ENCODE measurements at places on chromosomes 2 and 18.

- no peak for DNase-seq
These were observed 185.6 kb downstream of the RIT2 start for GRCh38 chr18:42929857-42930256.

- no peak for DNase-seq
These were observed 90.8 kb downstream of the WDSUB1 start for GRCh38 chr2:159195697-159196096.

GRCh38 chr2:231429152-231429551 lies 33.6 kb downstream of the B3GNT7 start:
- no peak for DNase-seq

- no peak for DNase-seq
These were observed 51.0 kb upstream of the BCL2L11 start for GRCh38 chr2:111069722-111070121.

GRCh38 chr18:48216639-48217257 lies 192.4 kb downstream of the ZBTB7C start:
- no peak for DNase-seq

- DNase-seq: no peak
These were observed 212.7 kb downstream of the AGAP1 start for GRCh38 chr2:235706506-235706905.

DNA sequence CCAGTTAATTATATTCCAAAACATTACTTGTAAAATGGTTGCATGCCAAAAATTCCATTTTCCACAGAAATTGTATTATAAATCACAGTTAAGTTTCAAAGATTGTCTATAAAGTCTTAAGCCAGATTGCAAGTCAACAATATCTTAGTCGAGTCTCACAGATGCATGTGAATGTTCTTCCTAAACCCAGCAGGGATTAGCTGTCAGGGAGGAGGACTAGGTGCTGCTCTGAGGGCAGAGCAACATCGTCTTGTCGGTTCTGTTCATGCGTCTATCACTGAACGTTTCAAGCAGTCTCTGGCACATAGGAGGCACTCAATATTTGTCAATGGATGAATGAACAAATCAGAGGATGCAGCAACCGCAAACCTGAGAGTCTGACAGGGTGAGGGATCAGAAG lies 27.0 kb downstream of the EPB41L3 start:
- no peak for DNase-seq

- no peak for DNase-seq
These were observed 16.0 kb downstream of the CYRIA start for GRCh38 chr2:16649353-16650286.

DNA sequence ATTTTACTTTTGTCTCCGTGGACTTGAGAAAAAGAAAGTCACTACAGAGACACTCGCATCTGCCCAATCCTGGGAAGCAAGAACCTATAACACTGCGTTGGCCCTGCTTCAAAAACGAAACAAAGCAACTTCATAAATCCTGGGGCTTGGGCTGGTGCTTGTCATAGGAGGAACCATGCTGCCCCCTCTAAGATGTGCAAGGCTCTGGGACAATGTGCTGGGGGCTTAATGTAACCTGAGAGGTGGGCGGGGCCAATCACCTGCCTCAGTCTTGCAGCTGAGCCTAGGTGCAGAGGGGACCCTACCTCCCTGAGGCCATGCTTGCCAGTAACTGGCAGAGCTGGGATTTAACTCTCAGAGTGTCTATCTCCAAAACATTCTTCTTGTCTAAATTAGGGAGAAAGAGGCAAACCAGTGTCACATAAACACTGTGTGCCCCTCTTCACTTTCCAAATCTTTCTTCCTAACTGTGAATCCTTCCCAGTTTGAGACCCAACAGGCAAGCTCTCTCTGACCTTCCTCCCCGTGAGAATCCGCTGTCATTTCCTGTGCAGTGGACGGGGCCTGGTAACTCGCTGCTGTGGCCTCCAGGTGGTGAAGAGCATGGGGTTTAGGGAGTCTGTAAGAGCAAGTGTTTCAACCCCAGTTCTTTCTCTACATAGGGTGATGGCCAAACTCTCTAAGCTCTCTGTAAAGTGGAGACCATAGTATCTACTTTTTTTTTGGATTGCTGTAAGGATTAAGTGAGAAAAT lies 115.1 kb downstream of the ACKR3 start:
- peak; percentile 80 for DNase-seq

DNA sequence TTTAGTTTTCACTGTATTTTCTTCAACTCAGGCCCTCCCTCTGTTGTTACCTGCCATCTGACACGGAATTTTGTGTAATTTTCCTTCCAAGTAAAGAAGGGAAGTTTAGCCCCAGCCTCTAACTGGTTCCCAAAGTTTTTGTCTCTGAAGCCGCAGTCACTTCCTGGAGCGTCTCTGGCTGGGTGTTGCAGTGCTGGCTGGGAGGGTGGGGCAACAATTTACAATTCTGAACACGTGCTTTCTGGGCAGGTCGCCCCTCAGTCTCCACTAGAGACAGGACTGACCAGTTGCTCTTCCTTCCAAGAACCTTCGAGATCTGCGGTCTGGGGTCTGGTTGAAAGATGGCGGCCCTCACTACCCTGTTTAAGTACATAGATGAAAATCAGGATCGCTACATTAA lies 3.5 kb downstream of the CNDP2 start:
- peak; percentile 84 for DNase-seq

DNA sequence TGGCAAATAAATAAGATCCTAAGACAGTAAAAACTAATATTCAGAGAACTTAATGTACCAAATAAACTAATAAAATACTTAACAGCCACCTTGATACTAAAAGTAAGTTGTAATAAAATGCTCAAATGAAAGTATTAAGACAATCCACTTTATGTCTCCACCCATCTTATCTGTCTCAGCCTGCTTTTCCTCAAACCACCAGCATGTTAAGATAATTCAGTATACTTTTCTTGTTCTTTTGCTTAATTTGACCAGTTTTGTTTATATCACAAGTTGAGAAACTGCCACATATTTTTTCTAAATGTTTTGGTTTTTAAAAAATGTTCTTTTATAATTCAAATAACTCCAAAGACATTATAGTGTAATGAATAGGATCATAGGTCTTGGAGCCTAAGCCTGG lies 142.0 kb downstream of the MBD5 start:
- no peak for DNase-seq

DNA sequence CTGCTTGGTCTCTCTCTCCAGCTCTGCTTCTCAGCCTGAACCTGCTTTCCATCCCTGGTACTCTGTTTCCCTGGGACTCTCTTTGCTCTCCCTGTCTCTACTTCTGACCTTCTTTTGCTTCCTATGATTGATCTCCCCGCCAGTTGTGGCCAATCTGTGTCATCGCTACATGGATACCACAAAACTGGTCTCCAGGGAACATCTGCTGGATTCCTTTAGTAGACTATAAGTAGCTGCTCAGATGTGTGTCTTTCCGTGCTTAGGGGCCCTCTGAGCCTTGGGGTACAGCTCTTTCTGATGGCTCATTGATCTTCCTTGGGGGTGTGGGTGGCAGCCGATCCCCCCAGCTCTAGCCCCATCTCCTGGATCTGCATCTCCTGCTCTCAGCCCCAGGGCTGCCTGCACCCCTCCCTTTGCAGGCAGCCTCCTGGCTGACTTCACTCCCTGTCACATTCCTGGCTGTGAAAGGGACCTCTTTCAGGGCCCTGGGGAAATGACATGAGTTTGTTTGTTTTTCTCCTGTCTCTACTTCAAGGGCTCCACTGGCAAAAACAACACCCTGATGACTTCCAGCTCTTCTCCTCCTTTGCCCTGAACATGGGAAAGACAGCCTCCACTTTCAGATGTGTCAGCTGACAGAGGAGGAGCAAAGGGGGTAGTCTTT lies 333.7 kb downstream of the CYP26B1 start:
- DNase-seq: peak; percentile 59

DNA sequence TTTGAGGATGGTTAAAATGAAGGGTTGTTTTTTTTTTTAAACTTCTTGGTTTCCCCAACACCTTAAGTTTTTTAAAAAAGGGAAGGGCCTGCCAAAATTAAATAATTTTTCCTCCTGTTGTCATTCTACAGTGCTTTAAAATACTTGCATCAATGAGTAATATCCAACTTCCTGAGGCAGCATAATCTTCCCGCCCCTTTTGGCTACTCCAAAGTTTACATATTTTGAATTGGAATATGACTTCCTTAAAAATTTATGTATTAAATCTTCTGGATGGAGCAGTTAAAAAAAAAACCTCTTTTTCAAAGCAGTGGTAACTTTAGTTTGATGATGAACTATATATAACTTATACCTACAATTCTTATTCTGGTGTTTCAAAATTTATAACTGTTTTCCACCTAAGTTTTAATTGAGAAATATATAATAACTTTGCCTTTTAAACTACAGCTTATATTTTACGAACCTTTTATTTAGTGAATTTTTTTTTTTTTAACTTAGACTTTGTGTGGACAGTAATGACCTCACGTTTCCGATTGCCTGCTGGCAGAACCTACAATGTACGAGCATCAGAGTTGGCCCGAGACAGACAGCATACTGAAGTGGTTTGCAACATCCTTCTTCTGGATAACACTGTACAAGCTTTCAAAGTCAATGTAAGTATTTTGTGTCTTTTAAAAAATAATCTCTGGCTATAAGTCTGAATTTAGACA lies 49.8 kb downstream of the PTPN4 start:
- no peak for DNase-seq

GRCh38 chr2:28088970-28089369 lies 198.4 kb downstream of the BABAM2 start:
- DNase-seq: no peak
